ENCODE measurements at places on chromosomes 2 and 18. TPM values are rescaled to one million over a fixed set of nuclear protein-coding genes. Genes with fewer than 3 reads are reported as not detected.

Gene ACMSD
- not detected for total RNA-seq

DNA sequence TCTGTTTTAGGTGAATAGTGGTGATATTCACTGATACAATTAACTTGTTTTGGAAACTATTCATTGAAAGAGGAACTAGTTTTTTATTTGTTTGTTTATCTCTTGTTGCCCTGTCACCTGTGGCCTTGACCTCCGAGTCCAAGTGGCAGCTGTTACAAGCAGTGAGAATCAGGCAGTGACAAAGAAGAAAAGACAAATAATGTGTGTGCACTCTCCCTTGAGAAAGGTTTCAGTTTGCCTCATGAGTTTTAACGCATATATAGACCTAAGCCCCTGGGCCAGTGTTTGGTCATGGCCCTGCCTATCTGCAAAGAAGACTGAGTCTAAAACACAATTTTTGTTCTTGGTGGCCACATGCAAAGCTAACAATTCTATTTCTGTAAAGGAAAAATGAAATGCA is 15.3 kb downstream of the KYNU start:
- DNase-seq = no peak
- H3K4me3 ChIP-seq = no peak overlapping the region
- H3K27me3 ChIP-seq = no peaks in the 10 kb centered on the region
- H3K27ac ChIP-seq = no peak overlapping the region
- H3K4me1 ChIP-seq = no peaks in the 10 kb centered on the region
- H3K36me3 ChIP-seq = no peaks in the 10 kb centered on the region

DNA sequence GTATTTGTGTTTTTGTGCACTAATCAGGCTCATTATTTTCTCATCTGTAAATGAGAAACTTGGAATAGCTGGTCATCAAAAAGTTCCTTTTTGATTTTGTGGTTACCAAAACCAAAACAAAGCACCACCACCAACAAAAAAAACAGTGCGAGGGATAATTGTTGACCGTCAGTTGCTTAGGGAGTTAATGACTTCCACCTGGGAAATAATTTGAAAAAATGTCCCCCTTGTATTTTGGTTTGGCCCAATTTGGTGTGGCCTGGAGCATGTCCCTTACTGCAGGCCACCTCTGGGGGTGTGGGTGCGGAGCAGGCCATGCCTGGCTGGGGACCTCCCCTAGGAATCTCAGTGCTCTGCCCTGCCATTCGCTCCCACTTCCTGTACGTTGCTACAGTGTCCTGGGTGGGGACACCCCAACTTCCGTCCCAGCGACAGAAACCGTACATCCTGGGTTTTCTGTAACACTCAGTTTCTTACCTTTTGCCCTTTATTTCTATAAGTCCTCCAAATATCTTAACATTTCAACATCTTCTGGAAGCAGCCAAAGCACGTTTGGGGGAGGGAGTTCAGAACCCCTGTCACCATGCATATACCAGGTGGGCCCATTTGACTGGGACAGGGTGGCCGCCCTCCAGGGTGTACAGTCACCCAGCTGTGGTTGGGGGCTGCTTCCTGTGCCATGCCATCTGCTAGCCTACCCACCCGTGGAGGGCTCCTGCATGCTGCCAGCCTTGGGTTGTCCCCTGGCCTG is 31.3 kb downstream of the NCK2 start:
- peaks cover 25% of the 10 kb centered on the region for H3K4me1 ChIP-seq
- no peaks in the 10 kb centered on the region for H3K36me3 ChIP-seq
- no peak overlapping the region for H3K4me3 ChIP-seq
- no peak overlapping the region for H3K27ac ChIP-seq

Gene ANO7
- total RNA-seq = 1.1 TPM

DNA sequence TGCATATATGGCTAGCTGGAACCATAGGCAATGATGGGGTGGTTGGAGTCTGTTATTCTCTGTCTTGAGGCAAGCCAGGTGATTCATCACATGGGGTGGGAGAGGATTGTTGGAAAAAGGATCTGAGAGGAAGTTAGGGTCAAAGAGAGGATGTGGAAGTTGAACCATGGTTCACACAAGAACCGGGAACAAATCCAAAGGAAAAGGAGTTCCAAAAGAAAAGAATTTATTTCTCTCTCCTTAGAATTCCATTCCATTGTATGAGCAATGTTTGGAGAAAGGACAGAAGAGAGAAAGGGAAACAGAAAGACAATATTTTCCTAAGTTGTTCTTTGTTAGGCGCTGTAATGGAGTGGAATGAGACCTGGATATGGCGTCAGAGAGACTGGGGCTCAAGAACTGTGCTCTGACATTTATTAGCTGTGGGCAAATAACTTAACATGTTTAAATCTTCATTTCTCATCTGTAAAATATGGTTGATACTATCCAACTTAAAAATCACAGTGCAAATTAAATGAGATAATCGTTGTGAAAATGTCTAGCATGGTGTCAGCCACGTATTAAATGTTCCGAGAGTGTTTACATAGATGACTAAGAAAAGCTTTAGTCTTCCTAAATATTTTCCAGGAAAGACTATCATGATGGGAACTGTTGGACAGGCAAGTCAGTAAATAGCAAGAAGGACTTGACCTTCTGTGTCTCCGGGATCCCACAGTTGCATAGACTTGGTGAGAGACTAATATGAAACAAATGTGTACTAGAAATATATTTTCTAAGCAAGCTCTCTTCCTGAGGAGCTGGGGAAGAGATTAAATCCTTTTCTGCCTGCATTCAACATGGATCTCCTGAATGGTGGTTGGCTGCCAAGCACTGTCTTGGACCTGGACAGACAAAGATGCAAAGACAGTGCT is 71.4 kb downstream of the TRIB2 start:
- no peak overlapping the region for H3K4me3 ChIP-seq
- DNase-seq = no peak
- no peaks in the 10 kb centered on the region for H3K4me1 ChIP-seq

GRCh38 chr2:33709951-33710350 is 110.9 kb upstream of the FAM98A start:
- no peaks in the 10 kb centered on the region for H3K36me3 ChIP-seq
- no peak for DNase-seq
- H3K4me1 ChIP-seq = no peaks in the 10 kb centered on the region
- no peaks in the 10 kb centered on the region for H3K27me3 ChIP-seq

- H3K27ac ChIP-seq = no peak overlapping the region
- no peak for DNase-seq
- peaks cover 3% of the 10 kb centered on the region for H3K4me1 ChIP-seq
- peak overlapping the region; percentile 25 for H3K4me3 ChIP-seq
These were observed 4.4 kb upstream of the NEU4 start for GRCh38 chr2:241804326-241805229.

GRCh38 chr2:188966728-188967440 is 7.3 kb upstream of the COL3A1 start:
- no peak for DNase-seq
- H3K4me1 ChIP-seq = peaks cover 4% of the 10 kb centered on the region
- no peaks in the 10 kb centered on the region for H3K27me3 ChIP-seq
- no peaks in the 10 kb centered on the region for H3K36me3 ChIP-seq
- H3K4me3 ChIP-seq = no peak overlapping the region
- H3K27ac ChIP-seq = peak overlapping the region; percentile 43

Gene RGPD3
- total RNA-seq = 0.08 TPM

- H3K36me3 ChIP-seq = no peaks in the 10 kb centered on the region
- peaks cover 4% of the 10 kb centered on the region for H3K4me1 ChIP-seq
- H3K4me3 ChIP-seq = no peak overlapping the region
- no peaks in the 10 kb centered on the region for H3K27me3 ChIP-seq
- H3K27ac ChIP-seq = no peak overlapping the region
- DNase-seq = no peak
These were observed 18.9 kb downstream of the CAB39 start for GRCh38 chr2:230731512-230731911.

DNA sequence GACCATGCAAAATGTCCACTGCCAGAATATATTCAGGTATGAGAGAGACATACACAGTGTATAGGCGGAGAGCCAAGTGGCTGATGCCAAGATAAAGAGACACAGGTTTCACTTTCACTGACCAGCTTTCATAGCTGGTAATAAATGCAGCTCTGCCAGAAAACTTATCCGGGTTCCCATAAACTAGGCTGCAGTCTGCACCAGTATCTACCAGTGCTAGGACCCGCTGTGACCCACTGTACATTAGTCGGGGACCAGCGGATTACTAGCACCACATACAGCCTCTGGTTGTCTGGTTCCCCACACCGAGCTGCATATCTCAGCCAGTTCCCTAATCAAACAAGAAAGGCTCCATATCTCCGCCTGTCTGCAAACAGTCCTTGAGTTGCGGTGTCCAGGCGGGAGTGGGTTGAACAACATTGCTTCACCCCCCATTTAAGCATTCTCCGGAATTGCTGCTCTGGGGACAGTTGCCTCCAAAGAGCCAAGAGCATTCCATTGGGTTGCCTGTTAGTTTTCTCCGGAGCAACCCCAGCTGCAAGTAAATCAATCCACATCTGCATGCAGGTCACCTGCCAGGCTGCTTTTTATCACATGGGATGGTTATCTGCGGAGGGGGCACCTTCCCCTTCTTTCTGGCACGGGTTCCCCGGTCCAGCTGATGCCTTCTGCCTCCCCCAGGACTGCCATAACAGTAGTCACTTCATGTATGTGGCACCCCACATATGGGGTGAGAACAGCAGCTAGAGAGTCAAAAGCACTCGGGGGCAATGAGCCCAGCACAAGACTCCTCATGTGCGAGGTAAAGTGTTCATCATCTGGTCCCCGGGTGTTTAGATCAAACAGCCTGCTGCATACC is 18.0 kb upstream of the KLHL23 start:
- no peaks in the 10 kb centered on the region for H3K27me3 ChIP-seq
- H3K4me1 ChIP-seq = peaks cover 11% of the 10 kb centered on the region
- H3K27ac ChIP-seq = no peak overlapping the region
- H3K4me3 ChIP-seq = peak overlapping the region; percentile 18

DNA sequence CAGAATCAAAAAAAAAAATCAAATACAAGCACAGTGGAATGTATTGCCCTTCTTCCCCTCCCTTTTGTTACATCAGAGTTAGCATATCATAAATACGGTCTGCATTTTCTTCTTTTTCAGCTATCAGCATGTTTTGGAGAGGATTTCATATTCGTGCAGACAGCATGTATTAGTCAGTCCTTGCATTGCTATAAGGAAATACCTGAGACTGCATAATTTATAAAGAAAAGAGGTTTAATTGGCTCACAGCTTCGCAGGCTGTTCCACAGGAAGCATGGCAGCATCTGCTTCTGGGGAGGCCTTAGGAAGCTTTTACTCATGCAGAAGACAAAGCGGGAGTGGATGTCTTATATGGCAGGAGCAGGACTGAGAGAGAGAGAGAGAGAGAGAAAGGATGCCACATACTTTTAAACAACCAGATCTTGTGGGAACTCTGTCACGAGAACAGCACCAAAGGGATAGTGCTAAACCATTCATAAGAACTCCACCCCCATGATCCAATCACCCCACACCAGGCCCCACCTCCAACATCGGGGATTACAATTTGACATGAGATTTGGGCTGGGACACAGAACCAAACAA is 8.9 kb downstream of the IL1B start:
- H3K27me3 ChIP-seq = no peaks in the 10 kb centered on the region
- no peak for DNase-seq
- no peaks in the 10 kb centered on the region for H3K4me1 ChIP-seq
- no peaks in the 10 kb centered on the region for H3K36me3 ChIP-seq
- H3K4me3 ChIP-seq = no peak overlapping the region

Gene RANBP2
- total RNA-seq = 95.6 TPM

- no peaks in the 10 kb centered on the region for H3K4me1 ChIP-seq
- H3K27me3 ChIP-seq = no peaks in the 10 kb centered on the region
- no peak overlapping the region for H3K27ac ChIP-seq
- H3K4me3 ChIP-seq = no peak overlapping the region
These were observed 22.7 kb upstream of the GCG start for GRCh38 chr2:162174746-162175145.

DNA sequence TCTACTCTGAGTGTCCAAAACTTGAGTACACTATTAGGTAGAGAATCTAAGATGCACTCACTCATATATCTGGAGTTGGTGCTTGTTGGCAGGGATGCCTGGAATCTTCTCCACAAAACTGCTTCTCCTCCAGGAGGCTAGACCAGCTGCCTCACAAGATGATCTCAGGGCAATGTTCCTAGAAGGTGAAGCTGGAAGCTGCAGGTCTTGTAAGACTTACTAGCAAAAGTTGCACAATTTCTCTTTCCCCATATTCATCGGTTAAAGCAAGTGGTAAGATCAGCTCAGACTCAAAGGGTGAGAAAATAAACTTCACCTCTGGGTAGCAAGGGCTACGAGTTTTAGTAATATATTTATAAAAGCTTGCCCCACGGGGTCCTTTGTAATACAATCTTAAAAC is 454.4 kb upstream of the ACVR2A start:
- H3K4me1 ChIP-seq = no peaks in the 10 kb centered on the region
- H3K27me3 ChIP-seq = no peaks in the 10 kb centered on the region
- H3K36me3 ChIP-seq = no peaks in the 10 kb centered on the region
- H3K27ac ChIP-seq = no peak overlapping the region
- DNase-seq = no peak

DNA sequence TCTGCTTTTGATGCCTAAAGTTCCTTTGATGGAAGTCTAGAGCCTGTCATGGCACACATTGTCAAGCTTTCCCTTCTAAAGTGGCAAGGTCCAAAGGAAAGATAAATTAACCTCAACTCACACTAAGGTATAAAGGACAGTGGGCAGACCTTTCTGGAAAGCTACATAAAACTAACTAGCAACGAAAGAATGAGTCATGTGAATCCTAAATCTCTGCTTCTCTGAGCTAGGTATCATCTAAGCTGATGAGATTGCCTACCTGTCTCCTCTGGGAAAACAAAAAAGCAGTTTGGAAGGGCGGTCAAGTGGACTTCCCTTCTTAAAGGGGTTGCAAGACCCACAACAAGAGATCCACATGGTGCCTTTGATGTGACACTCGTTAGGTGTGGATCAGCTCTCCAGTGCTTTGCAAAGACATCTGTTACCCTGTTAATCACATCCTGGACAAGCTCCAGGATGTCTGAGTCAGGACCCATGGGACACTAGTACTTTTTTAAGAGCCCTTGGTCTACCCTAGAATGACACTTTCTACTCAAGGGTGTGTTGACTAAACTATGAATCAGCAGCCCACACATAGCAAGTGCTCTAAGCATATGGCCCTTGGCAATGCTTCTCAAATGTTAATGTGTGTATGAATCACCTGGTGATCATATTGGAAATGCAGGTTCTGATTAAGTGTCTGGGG is 173.5 kb downstream of the ALK start:
- no peak overlapping the region for H3K4me3 ChIP-seq
- H3K36me3 ChIP-seq = no peaks in the 10 kb centered on the region
- H3K27me3 ChIP-seq = no peaks in the 10 kb centered on the region
- H3K27ac ChIP-seq = no peak overlapping the region
- DNase-seq = no peak

Gene DRC1
- total RNA-seq = 0.60 TPM

Data from ovary (tissue), 10 donors.